BJ (cell line): ENCODE measurements at places on chromosomes 6 and 20.

DNA sequence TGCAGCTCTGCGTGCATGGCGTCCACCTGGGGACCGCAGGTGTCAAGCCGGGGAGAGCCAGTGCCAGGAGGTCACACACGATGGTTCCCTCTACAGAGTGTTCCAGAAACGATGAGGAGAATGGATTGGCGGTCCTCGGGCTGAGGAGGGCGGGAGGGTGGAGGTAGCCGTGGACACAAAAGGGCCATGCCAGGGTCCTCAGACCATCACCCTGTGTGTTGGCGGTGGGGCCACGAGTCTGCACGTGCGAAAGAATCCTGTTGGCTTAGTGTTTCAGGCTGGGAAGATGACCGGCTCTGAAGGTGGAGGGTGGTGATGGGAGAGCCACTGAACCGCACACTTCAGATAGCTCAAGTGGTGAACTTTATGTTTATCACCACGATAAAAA lies 13.7 kb downstream of the HRH3 start:
- DNase-seq: no peak

- no peak for DNase-seq
Measured at GRCh38 chr6:157966589-157966977, 15.1 kb upstream of the SYNJ2 start.

GRCh38 chr20:63864978-63865640 lies at the start of gene TPD52L2:
Gene TPD52L2 (plus strand): TSS chr20:63865270. CDS start chr20:63865366, 96 bp downstream.
- peak; percentile 87 for DNase-seq

DNA sequence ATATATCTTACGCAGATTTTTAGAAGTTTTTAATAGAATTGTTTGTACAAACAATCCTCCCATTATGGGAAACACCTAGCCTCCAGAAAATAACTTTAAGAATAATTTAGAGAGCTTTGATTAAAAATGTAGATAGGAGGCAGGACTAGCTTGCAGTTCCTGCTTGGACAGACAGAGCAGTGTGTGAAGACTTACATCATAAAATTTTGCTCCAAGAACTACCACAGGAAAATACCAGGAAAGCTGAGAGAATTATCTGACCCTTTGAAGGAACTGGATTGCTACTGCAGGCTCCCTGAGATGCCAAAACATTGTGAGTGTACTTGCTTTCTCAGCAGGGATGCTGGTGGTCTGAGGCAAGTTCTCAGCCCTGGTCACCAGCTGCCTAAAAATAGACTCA lies 64.2 kb downstream of the EYS start:
- DNase-seq: no peak

GRCh38 chr6:137693711-137694110 lies 173.3 kb upstream of the TNFAIP3 start:
- no peak for DNase-seq

- DNase-seq: no peak
Measured at GRCh38 chr6:149929422-149929821, 6.5 kb upstream of the RAET1G start.

GRCh38 chr20:33680686-33681085 lies 5.5 kb downstream of the E2F1 start:
- DNase-seq: no peak

- no peak for DNase-seq
Measured at GRCh38 chr6:7108964-7109836, 1.4 kb downstream of the RREB1 start.
